Activated CD8-positive, alpha-beta memory T cell treated with anti-CD3 and anti-CD28 coated beads, Interleukin-2, amount 10 ng/mL, durations not matched to agents 7 days and 5 days (primary cell): ENCODE measurements at places on chromosomes 5 and 9. TPM values are rescaled to one million over a fixed set of nuclear protein-coding genes. Genes with fewer than 3 reads are reported as not detected.

DNA sequence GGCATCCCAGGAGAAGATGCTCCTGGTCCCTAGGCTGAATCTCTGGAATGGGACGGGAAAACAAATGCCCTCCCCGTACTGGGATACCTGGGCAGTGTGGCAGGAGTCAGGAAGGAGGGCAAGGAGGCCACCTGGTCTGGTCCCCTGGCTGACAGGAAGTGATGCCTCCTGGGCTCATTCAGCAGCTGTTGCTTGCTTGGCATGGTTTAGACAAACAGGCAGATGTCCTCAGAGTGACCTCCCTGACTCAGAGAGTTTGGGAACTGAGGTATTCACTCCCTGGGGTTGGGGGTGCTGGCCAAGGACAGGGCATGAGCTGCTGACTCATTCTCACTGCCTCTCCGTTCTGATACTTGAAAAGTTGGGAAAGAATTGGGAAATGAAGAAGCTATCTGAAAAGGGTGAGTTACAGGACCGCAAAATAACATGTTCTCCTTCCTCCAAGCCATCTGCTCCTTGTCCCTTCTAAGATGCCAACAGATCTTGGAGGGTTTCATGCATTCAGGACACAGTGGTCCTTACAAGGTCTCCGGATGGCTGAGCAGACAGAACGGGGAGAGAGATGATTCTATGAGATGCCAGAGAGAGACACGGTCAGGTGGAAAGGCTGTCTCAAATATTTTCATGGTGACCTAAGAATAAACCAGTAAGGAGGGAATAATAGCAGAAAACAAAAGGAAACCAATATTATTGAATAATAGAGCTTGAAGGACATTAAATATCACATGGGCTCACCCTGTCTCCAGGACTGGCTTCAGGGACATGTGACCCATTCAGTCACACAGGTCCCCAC lies 534.5 kb downstream of the BNC2 start:
- no peaks in the 10 kb centered on the region for H3K27me3 ChIP-seq
- H3K27ac ChIP-seq = no peak overlapping the region
- H3K36me3 ChIP-seq = no peaks in the 10 kb centered on the region

Gene PDE8B
- total RNA-seq = 0.68 TPM

GRCh38 chr9:126609711-126610388 lies 3.9 kb upstream of the LMX1B start:
- H3K27ac ChIP-seq = no peak overlapping the region
- peaks cover 72% of the 10 kb centered on the region for H3K27me3 ChIP-seq
- no peak overlapping the region for H3K4me3 ChIP-seq
- no peak for DNase-seq
- peaks cover 19% of the 10 kb centered on the region for H3K4me1 ChIP-seq

DNA sequence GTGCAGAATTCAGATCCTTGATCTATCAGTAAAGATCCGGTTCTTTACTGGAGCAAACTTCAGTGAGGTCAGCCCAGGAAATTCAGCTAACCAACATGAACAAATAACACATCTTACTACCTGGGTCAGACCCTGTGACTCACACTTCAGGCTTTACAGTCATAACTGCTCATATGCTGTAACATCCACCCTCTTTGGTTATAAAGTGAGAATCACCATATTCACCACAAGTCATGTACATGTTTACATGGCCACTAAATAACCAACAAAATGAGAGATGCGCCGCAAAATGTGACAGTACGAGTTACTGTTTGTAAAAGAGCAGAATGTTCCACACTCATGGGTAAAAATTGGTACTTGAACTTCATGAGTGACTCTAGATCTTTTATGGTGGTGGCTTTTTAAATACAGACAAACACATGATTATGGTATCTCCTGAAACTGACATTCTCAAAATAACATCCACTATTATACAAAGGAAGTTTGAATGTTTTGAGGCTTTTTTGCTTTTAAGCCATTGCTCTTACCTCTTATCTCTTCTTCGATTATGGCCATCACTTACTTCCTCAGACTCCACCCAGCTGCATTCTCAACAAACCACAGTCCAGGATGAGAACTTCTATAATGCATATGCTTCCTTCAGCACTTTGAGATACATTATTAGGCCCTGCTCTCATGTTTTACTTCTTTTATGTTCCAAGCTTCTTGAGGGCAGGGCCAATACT lies 516.6 kb downstream of the RAB3C start:
- peak overlapping the region; percentile 93 for H3K27ac ChIP-seq
- peaks cover 18% of the 10 kb centered on the region for H3K36me3 ChIP-seq
- DNase-seq = peak; percentile 89
- H3K4me1 ChIP-seq = peaks cover 61% of the 10 kb centered on the region

Gene ELAVL2
- total RNA-seq = not detected

- DNase-seq = no peak
- H3K27me3 ChIP-seq = no peaks in the 10 kb centered on the region
- peaks cover 21% of the 10 kb centered on the region for H3K4me1 ChIP-seq
Measured at GRCh38 chr9:111427186-111427585, 57.0 kb downstream of the ECPAS start.

Gene PCDHGC4
- total RNA-seq = not detected

DNA sequence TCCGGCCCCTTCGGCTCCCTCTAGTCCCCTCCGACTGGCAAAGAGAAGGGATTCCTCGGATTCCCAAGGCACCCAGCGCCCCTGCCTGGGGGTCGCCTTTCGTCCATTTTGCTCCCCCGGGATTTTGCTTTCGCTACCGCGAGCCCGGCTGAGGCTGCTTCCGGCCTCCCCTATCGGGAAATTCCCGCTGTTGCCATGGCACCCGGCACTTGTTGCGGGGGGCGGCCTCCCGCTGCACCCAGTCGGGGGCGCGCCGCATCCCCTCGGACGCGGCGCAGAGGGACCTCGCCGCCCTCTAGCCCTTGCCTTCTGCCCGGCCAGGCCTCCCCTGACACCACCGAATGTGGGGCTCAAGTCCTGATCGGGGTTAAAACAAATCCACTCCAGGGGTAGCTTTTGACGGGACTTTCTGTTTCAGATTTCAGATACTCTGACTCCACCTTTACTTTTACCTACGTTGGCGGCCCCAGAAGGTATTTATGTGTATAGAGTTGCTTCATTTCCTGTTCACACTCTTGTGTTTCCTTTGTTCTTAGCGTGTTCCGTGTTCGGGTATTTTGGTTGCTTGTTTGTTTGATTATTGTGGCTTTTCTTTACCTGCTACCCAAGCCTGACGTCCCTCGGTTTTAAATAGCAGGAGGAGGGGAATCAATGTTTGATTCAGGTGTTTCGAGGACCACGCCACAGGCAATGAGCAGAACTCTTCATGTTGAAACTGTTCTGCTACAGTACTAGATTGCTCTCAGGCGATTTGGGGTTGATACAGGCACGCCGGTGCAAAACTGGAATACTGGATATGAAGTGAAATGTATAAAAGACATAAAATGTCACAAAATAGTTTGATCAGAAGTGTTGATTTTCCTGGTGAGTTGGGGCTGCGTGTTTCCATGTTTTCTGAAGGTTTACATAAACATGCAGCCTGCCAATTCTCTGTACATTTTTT lies 1.5 kb downstream of the PARP8 start:
- peak overlapping the region; percentile 100 for H3K27ac ChIP-seq
- H3K4me3 ChIP-seq = peak overlapping the region; percentile 100
- peak; percentile 91 for DNase-seq
- H3K36me3 ChIP-seq = peaks cover 36% of the 10 kb centered on the region
- H3K27me3 ChIP-seq = no peaks in the 10 kb centered on the region

Gene TMEM167A
- total RNA-seq = 79.6 TPM

Gene BICD2
- 27.2 TPM for total RNA-seq

Gene GDNF
- total RNA-seq = not detected

DNA sequence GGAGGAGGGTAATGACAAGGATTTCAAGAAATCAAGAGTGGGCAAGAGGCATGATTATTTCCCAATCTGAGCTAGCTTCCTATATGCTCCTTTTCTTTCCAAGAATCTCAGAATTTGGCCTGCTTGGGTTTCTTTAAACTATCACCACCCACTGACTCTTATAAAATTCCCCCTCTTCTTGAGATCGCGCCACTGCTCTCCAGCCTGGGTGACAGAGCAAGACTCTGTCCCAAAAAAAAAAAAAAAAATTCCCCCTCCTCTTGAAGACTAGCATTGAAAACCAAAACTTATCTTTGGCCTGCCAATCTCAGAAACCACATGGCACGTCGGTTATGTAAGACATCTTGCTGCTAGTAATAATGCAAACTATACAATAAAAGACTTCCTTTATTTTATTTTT lies 3.4 kb upstream of the DMXL1 start:
- peaks cover 24% of the 10 kb centered on the region for H3K4me1 ChIP-seq
- H3K27me3 ChIP-seq = no peaks in the 10 kb centered on the region
- H3K27ac ChIP-seq = no peak overlapping the region
- H3K4me3 ChIP-seq = no peak overlapping the region
- H3K36me3 ChIP-seq = peaks cover 2% of the 10 kb centered on the region

DNA sequence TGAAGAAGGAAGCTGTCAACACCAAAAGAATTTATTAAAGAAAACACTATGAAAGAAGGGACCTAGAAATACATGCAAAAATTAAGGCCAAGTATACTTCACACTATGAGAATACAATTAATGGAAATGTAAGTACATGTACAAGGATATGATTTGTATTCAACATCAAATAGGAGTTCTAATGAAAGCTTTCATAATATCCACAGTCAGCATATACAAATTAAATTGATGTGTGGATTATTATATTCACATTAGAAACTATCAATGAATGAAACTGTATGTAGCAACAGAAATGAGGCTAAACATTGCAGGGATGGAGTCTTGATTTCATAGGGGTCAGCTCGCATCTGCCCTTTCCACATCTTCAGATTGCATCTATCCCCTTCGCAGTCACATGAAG lies 401.5 kb downstream of the CTNND2 start:
- no peaks in the 10 kb centered on the region for H3K4me1 ChIP-seq
- H3K27me3 ChIP-seq = no peaks in the 10 kb centered on the region
- no peak overlapping the region for H3K4me3 ChIP-seq
- H3K27ac ChIP-seq = no peak overlapping the region
- H3K36me3 ChIP-seq = no peaks in the 10 kb centered on the region
- no peak for DNase-seq

GRCh38 chr5:37668524-37669047 lies 171.3 kb downstream of the GDNF start:
- no peak overlapping the region for H3K27ac ChIP-seq
- H3K4me1 ChIP-seq = peaks cover 17% of the 10 kb centered on the region
- no peak for DNase-seq
- no peaks in the 10 kb centered on the region for H3K27me3 ChIP-seq
- no peak overlapping the region for H3K4me3 ChIP-seq

DNA sequence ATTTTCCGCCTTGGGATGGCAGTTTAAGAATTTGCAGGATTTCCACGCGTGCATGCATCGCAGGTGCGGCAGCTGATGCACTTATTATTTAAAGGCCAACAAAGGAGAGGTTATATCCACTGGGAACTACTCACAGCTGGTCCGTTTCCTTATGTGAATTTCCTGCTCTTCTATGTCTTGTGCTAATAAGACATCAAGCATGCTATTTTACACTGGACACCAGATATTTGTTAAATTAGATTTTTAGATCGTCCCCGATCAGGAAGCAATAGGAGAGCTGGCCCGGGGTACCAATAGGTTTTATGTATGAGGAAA lies 476 bp upstream of the DTWD2 start:
- DNase-seq = no peak
- peaks cover 13% of the 10 kb centered on the region for H3K4me1 ChIP-seq
- H3K27me3 ChIP-seq = no peaks in the 10 kb centered on the region
- H3K27ac ChIP-seq = peak overlapping the region; percentile 59
- peaks cover 1% of the 10 kb centered on the region for H3K36me3 ChIP-seq
- H3K4me3 ChIP-seq = peak overlapping the region; percentile 75

Gene SPATA6L
- total RNA-seq = 0.73 TPM

GRCh38 chr9:114958021-114958843 lies 27.8 kb upstream of the TNFSF8 start:
- H3K27me3 ChIP-seq = peaks cover 15% of the 10 kb centered on the region
- H3K36me3 ChIP-seq = peaks cover 44% of the 10 kb centered on the region
- peaks cover 35% of the 10 kb centered on the region for H3K4me1 ChIP-seq

DNA sequence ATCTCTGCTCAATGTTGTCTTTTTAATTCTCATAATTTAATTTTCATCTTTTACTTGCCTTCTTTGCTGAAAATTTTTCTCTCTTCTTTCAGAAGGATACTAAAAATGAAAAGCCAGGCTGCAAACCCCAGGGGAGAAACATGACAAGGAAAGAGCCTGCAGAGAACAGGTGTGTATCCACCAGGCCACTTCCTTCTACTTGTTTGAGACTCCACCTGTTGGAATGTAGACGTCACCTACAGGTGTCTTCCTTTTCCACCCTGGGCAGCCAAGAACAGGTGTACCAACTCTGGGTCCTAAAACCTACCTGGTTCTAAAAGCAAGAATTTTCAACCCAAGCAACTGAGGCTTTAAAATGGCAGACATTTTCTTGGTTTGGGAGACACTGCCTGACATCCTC lies 166.8 kb downstream of the ATP10B start:
- H3K4me1 ChIP-seq = no peaks in the 10 kb centered on the region
- no peak overlapping the region for H3K4me3 ChIP-seq
- H3K27ac ChIP-seq = no peak overlapping the region
- DNase-seq = no peak
- no peaks in the 10 kb centered on the region for H3K36me3 ChIP-seq

Gene CD14
- total RNA-seq = 0.56 TPM

Gene BAAT
- total RNA-seq = not detected

- no peak overlapping the region for H3K27ac ChIP-seq
- no peak overlapping the region for H3K4me3 ChIP-seq
- H3K4me1 ChIP-seq = peaks cover 8% of the 10 kb centered on the region
- H3K36me3 ChIP-seq = peaks cover 14% of the 10 kb centered on the region
- H3K27me3 ChIP-seq = peaks cover 14% of the 10 kb centered on the region
Measured at GRCh38 chr9:91935066-91935749, 14.8 kb downstream of the ROR2 start.

DNA sequence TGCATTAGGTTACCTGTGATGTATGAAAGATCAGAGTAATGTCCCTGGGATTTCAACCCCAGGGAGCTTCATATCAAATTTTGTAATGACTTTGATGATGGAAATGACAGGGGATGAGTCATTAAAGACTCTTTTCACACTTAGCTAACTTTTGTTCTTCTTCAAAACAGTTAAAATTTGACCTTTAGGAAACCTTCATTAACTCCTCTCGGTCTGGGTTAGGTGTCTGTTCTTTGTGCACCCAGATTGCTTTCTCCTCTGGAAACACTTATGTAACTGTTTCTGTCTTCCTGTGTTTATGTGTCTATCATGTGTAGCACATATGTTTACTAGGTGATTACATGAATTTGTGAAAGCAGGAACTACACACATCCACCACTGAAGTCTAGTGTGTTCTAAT lies 1.6 kb downstream of the SRFBP1 start:
- peak overlapping the region; percentile 88 for H3K4me3 ChIP-seq
- peak overlapping the region; percentile 92 for H3K27ac ChIP-seq
- H3K4me1 ChIP-seq = peaks cover 29% of the 10 kb centered on the region
- peaks cover 2% of the 10 kb centered on the region for H3K27me3 ChIP-seq
- DNase-seq = no peak
